Prostate gland (tissue), 2 donors: ENCODE measurements at places on chromosomes 11 and 22. TPM values are rescaled to one million over a fixed set of nuclear protein-coding genes. Genes with fewer than 3 reads are reported as not detected.
A peak's percentile ranks its signal among the peaks of the same experiment; 100 is the strongest.

Gene DCDC1
- 2.5 TPM for total RNA-seq

Gene UPK3A
- 12.6 TPM for total RNA-seq

Gene GRIK4
- 0.05 TPM for total RNA-seq

DNA sequence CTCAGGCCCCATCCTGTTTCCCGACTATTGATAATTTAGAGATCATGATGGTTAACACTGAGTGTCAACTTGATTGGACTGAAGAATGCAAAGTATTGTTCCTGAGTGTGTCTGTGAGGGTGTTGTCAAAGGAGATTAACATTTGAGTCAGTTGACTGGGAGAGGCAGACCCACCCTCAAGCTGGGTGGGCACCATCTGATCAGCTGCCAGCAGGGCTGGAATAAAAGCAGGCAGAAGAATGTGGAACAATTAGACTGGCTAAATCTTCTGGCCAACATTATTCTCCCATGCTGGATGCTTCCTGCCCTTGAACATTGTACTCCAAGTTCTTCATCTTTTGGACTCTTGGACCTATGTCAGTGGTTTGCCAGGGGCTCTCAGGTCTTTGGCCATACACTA lies 1170.0 kb upstream of the CNTN5 start:
- no peak for DNase-seq

- peak; percentile 51 for DNase-seq
Measured at GRCh38 chr11:10450462-10451425, 4.3 kb upstream of the AMPD3 start.

GRCh38 chr11:102705626-102706025 lies at the start of gene MMP27:
Gene MMP27 (minus strand): TSS chr11:102705769. CDS start chr11:102705714, 55 bp downstream.
- no peak for DNase-seq

DNA sequence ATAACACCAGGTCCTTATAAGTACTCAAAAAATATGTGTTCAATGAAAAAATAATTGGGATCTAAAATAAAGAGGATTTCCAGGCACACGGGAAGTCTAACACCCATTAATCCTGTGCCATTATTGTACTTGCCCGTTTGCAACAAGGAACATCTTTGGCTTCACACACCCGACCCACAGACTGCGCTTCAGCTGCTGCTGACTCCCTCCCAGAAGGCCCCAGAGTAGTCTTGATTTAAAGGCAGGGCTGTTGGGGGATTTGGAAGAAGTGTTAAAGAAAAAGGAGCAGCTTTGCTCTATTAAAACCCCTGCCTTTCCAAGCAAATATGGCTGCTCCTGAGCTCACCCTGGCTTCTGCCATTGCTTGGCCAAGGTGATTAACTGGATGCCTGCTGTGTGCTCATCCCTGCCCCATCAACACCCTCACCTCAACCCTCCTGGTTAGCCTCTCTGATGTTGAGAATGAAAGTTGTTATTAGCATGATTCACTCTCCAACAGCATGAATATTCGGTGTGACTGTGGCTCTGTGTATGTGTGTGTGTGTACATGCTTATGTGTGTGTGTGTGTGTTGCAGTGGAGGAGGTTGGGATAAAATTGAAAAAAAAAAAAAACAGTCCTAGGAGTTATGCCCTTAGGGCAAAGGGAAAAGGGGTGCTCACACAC lies 76.1 kb downstream of the KIRREL3 start:
- no peak for DNase-seq

DNA sequence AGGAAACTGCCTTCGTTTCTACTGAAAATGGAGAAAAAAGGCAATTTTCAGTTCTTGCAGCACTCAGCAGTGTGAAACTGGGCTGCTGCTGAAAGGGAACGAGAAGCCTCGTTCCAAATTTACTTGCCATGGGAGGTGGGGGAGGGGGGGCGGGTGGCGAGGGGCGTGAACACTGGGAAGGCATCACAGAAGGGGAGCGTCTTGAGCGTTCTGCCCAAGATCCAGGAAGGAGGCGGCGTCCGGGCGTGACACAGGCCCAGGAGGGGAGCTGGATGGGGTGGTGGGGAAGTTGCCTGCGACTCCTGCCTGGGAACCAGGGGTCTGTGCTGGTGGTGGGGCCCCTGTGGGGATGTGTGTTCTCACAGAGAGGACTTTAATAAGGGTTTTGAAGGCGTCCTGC lies 213.5 kb downstream of the CTTN start:
- DNase-seq, result no peak

GRCh38 chr11:39741066-39741465 lies 1718.4 kb downstream of the LRRC4C start:
- no peak for DNase-seq
